HepG2 (cell line): ENCODE measurements at places on chromosomes 1 and 21. TPM values are rescaled to one million over a fixed set of nuclear protein-coding genes. Genes with fewer than 3 reads are reported as not detected.

KAZN gene
- total RNA-seq = 10.4 and 10.6 TPM in 2 replicates

IGSF9 gene
- not detected in 2 replicates for total RNA-seq

ZNF695 gene
- total RNA-seq = 11.6 and 13.2 TPM in 2 replicates

KRTAP12-2 gene
- total RNA-seq = not detected in 2 replicates

MAP3K21 gene
- not detected in 2 replicates for total RNA-seq

NSUN4 gene
- total RNA-seq = 23.5 and 27.1 TPM in 2 replicates

NOS1AP gene
- 2.5 and 3.3 TPM in 2 replicates for total RNA-seq

GREM2 gene
- total RNA-seq = not detected in 2 replicates

IGSF3 gene
- total RNA-seq = 0.03 and 0.11 TPM in 2 replicates

HES3 gene
- total RNA-seq = not detected in 2 replicates

RPE65 gene
- total RNA-seq = not detected in 2 replicates

VHLL gene
- total RNA-seq = 0.24 TPM in 1 of 2 replicates, not detected in the other

GRCh38 chr1:233304489-233305102 is 9.1 kb upstream of the PCNX2 start:
- no peak for DNase-seq
- no peaks in the 10 kb centered on the region for H3K27me3 ChIP-seq

DNA sequence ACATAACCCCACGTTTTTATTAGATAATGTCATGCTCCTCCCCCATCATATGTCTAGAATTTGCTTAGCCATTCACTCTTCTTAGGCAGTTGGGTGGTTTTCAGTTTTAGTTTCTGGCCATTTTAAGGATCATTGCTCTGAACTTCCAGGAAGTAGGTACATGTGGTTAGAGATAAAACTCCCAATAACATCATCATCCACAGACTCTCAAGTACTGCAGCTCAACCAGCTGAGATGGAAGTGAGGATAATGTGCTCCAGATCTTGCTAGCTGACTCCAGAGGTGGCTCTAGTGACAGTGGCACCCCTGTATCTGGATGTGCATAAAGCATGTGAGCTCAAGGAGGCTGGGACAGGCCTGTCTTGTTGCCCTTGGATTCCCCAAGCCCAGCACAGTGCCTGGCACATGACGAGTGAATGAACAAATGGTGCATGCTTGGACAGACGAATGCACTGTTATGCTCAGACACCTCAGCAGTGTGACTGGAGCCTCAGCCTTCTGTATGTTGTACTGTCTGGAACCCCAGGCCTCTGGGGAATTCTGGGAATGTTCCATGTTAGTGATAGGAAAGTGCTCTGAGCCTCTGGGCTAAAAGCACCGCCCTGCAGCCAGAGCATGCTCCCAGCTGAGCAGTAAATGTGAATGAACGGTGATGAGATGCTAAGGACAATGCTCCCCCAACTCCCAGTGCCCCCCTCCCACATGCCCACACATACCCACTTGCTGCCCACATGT is 16.4 kb upstream of the KCNN3 start:
- DNase-seq = no peak
- H3K27ac ChIP-seq = no peak overlapping the region
- H3K4me1 ChIP-seq = peaks cover 33% of the 10 kb centered on the region
- H3K4me3 ChIP-seq = no peak overlapping the region

- H3K4me1 ChIP-seq = no peaks in the 10 kb centered on the region
- no peaks in the 10 kb centered on the region for H3K27me3 ChIP-seq
- no peak overlapping the region for H3K4me3 ChIP-seq
- no peaks in the 10 kb centered on the region for H3K36me3 ChIP-seq
Observed at GRCh38 chr1:70497152-70497551, 86.1 kb downstream of the CTH start.

DNA sequence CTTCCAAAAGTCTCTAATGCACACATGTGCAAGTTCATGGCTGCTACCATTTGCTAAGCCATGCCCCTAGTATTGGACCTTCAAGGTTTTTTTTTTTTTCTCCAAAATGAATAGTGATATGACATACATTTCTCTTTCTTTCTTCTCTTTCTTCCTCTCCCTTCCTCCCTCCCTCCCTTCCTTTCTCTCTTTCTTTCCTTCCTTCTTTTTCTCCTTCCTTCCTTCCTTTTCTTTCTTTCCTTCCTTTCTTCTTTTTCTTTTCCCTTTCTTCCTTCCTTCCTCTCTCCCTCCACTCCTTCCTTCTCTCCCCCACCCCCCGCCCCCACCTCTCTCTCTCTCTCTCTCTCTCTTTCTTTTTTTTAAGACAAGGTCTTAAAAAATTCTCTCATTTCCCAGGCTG is 3.4 kb upstream of the RNF187 start:
- H3K4me3 ChIP-seq = no peak overlapping the region
- no peaks in the 10 kb centered on the region for H3K27me3 ChIP-seq
- no peak for DNase-seq
- H3K4me1 ChIP-seq = peaks cover 54% of the 10 kb centered on the region
- no peaks in the 10 kb centered on the region for H3K36me3 ChIP-seq

GRCh38 chr21:16194095-16194787 is 464.5 kb downstream of the USP25 start:
- H3K4me3 ChIP-seq = no peak overlapping the region
- no peaks in the 10 kb centered on the region for H3K36me3 ChIP-seq
- no peak overlapping the region for H3K27ac ChIP-seq

DNA sequence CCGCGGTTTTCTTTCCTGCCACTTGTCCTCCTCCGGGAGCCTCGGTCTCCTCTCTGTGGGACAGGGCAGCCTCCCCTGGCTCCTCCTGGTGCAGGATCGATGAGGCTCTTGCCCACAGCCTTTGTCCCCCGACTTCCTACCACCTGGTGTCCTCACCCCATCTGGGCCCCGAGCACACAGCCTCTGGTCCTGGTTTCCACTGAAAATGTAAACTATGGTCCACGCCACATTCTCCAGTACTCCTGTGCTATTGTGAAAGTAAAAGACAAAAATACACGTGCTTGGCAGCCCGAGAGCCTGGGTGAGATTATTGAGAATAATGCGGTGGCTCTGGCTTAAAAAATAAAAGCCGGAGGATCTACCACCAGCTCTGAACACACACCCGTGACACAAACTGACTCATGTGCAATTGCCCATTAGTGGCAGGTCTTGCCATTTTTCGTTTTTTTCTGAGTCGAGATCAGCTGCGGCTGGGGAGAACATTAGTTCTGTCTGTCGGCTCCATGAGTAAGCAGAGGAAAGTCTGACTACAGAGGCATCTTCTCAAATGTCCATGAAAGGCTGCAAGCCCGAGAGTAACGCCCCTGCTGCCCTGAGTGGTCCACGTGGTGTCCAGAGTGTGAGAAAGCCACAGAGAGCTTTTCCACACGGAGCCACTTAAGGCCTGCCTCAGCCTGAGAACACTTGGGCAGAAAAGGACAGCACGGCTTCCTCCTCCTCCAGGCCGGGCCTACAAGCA is 5.7 kb upstream of the COL6A2 start:
- H3K4me1 ChIP-seq = no peaks in the 10 kb centered on the region
- no peak overlapping the region for H3K27ac ChIP-seq
- DNase-seq = no peak
- H3K27me3 ChIP-seq = peaks cover 43% of the 10 kb centered on the region
- H3K36me3 ChIP-seq = no peaks in the 10 kb centered on the region
- H3K4me3 ChIP-seq = no peak overlapping the region

DNA sequence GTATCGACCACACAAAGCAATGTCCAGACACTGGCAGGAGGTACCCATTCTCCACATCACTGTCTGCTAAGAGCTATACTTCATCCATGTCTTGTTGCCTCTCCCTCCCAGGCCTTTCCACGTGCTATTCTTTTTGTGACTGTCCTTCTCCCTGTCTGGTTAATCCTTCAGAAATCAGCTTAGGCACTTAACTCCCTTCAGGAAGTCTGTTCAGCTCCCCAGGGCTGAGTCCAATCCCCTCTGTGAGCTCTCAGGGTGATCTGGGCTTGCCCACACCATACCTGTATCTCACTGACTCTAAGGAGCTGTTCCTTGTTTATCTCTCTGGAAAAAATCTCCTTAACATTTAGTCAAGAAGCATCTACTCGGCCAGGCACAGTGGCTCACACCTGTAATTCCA is 69.4 kb downstream of the NID1 start:
- no peaks in the 10 kb centered on the region for H3K4me1 ChIP-seq
- H3K4me3 ChIP-seq = no peak overlapping the region
- peaks cover 17% of the 10 kb centered on the region for H3K36me3 ChIP-seq
- no peaks in the 10 kb centered on the region for H3K27me3 ChIP-seq
- no peak for DNase-seq

DNA sequence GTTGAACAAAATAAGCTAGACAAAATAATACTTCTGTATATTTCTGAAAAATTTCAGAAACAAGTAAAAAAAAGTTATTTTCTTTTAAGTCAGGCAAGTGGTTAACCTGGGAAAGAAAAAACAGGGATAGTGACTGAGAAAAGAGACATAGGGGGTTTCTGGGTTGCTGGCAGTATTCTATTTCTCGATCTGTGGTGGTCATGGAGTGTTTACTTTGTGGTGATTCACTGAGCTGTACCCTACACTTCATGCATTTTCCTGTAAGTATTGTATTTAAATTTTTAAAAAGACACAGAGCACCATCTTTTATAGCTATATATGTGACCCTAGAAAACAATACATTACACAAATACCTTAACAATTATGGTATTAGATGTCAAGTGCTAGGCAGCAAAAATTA is 58.2 kb downstream of the ZNF644 start:
- H3K27ac ChIP-seq = no peak overlapping the region
- peaks cover 19% of the 10 kb centered on the region for H3K4me1 ChIP-seq
- H3K27me3 ChIP-seq = no peaks in the 10 kb centered on the region
- no peak overlapping the region for H3K4me3 ChIP-seq
- peaks cover 2% of the 10 kb centered on the region; the same call in 1 of the 2 replicates for H3K36me3 ChIP-seq

GRCh38 chr1:180898441-180899219 is 14.1 kb upstream of the KIAA1614 start:
- no peak overlapping the region for H3K4me3 ChIP-seq
- H3K36me3 ChIP-seq = no peaks in the 10 kb centered on the region
- no peaks in the 10 kb centered on the region for H3K4me1 ChIP-seq
- no peak for DNase-seq
- H3K27me3 ChIP-seq = peaks cover 4% of the 10 kb centered on the region; the same call in 1 of the 3 replicates

GRCh38 chr1:9340864-9341263 is 48.2 kb downstream of the SPSB1 start:
- H3K27me3 ChIP-seq = no peaks in the 10 kb centered on the region
- no peak overlapping the region for H3K4me3 ChIP-seq
- no peak overlapping the region for H3K27ac ChIP-seq
- peaks cover 13% of the 10 kb centered on the region for H3K4me1 ChIP-seq
- no peak for DNase-seq

DNA sequence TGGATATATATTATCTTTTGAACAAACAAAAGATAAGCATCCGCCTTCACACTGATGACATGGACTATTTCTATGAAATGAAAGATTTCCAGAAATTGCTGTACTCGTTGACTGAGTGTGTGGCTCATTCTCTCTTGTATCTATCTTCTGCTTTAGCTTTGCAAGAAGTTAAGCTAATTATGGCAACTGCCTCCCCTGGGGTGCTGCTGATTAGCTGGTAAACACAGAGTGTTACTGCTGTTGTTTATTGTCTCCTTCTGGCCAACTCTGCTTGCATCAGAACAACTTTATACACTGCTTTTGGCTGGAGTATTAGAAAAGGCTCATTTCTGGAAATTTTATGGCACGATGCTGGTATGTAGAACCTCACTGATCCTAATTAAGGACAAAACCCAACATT is 95.6 kb upstream of the SNX7 start:
- DNase-seq = no peak
- H3K27ac ChIP-seq = no peak overlapping the region
- H3K27me3 ChIP-seq = no peaks in the 10 kb centered on the region
- no peaks in the 10 kb centered on the region for H3K36me3 ChIP-seq
- H3K4me1 ChIP-seq = no peaks in the 10 kb centered on the region

- H3K27me3 ChIP-seq = no peaks in the 10 kb centered on the region
- no peak overlapping the region for H3K4me3 ChIP-seq
- H3K27ac ChIP-seq = no peak overlapping the region
- no peaks in the 10 kb centered on the region for H3K4me1 ChIP-seq
Observed at GRCh38 chr1:98839840-98840239, 164.8 kb downstream of the PLPPR5 start.

- no peak overlapping the region for H3K27ac ChIP-seq
- H3K36me3 ChIP-seq = no peaks in the 10 kb centered on the region
- no peaks in the 10 kb centered on the region for H3K27me3 ChIP-seq
- no peak for DNase-seq
Observed at GRCh38 chr1:221991221-221991620, 249.3 kb upstream of the DUSP10 start.

DNA sequence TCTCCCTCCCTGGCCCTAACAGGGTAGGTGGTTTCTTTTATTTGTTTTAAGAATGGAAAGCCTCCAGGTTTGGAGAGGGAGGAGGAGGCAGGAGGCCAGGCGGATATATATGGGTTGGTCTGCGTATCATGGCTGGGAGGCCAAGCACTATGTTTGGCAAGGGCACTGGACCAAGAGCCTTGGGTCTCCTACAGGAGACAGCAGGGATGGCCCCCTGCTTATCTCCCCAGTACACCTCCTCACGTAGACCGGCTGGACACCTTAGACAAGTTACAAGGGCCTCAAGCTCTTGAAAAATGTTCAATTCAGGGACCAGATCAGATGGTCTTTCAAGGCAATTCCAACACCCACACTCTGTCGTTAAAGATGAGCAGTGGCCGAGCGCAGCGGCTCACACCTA is 10.9 kb downstream of the SLC41A1 start:
- peaks cover 2% of the 10 kb centered on the region for H3K4me1 ChIP-seq
- no peaks in the 10 kb centered on the region for H3K36me3 ChIP-seq
- H3K27ac ChIP-seq = no peak overlapping the region
- peaks cover 4% of the 10 kb centered on the region for H3K27me3 ChIP-seq
- H3K4me3 ChIP-seq = no peak overlapping the region

- peaks cover 2% of the 10 kb centered on the region; the same call in 1 of the 2 replicates for H3K27me3 ChIP-seq
- no peak overlapping the region for H3K27ac ChIP-seq
- no peaks in the 10 kb centered on the region for H3K36me3 ChIP-seq
- DNase-seq = peak; percentile 6
- H3K4me3 ChIP-seq = no peak overlapping the region
Observed at GRCh38 chr1:38241594-38242334, 195.2 kb upstream of the POU3F1 start.

- DNase-seq = no peak
- H3K36me3 ChIP-seq = no peaks in the 10 kb centered on the region
- H3K4me1 ChIP-seq = peaks cover 26% of the 10 kb centered on the region
- no peak overlapping the region for H3K4me3 ChIP-seq
Observed at GRCh38 chr1:211731456-211732292, 56.3 kb upstream of the NEK2 start.

DNA sequence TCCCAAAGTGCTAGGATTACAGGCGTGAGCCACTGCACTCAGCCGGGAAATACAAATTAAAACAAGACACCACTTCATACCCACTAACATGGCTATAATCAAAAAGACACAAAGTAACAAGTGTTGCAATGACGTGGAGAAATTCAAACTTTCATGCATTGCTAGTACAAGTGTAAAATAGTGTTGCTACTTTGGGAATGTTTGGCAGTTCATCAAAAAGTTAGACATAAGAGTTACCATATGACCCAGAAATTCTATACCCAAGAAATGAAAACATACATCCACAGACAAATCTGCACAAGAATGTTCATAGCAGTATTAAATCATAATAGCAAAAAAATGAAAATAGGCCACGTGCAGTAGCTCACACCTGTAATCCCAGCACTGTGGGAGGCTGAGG is 16.4 kb downstream of the FOXJ3 start:
- H3K27ac ChIP-seq = no peak overlapping the region
- no peaks in the 10 kb centered on the region; the same call in 1 of the 3 replicates for H3K36me3 ChIP-seq
- DNase-seq = no peak
- no peaks in the 10 kb centered on the region for H3K27me3 ChIP-seq
- no peak overlapping the region for H3K4me3 ChIP-seq
- peaks cover 95% of the 10 kb centered on the region for H3K4me1 ChIP-seq

GRCh38 chr1:77467741-77468140 is 185.9 kb downstream of the AK5 start:
- DNase-seq = no peak
- no peak overlapping the region for H3K4me3 ChIP-seq
- peaks cover 8% of the 10 kb centered on the region; the same call in 1 of the 3 replicates for H3K27me3 ChIP-seq
- H3K36me3 ChIP-seq = no peaks in the 10 kb centered on the region
- no peaks in the 10 kb centered on the region for H3K4me1 ChIP-seq
